Glutamatergic neuron (in vitro differentiated cells): ENCODE measurements at places on chromosomes 12 and 14.

DNA sequence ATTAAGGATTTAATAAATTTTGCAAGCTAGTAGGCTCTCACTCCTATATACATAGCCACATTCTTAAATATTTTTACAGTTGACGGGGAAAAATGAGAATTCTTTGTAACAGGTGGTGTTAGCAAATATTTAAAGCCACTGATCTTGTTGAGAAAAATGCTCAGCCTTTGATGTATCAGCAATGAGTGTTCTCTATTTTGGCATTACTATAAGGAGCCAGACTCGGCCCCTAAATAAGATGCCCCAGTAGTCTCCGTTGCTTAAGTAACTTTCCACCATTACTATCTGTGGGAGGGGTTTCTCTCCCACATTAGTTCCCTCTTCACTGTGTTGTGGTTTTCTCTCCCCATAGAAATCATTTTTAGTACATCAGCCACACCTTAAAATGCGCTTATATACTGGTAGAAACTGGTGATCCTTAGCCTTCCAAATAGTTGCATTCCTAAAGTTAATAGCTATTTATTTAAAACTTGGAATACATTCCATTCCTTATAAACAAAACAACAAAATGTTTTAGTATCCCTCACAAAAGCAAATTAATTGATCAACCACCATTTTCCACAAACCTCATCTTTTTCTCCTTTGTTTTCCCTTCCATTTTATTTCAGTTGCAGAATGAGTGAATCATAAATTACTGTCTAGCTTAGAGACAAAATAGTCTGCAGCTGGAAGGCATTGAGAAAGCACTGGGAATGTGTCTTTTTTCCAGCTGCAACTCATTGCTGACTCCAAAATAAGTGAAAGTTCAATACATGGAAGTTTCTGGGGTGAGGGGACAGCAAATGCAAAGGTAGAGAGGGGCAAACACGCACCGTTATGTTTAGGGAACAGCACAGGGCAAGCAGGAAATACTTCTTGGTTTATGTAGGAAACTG is 84.7 kb upstream of the FERMT2 start:
- DNase-seq = no peak
- no peak overlapping the region for H3K27ac ChIP-seq
- no peak overlapping the region for H3K4me3 ChIP-seq
- peaks cover 1% of the 10 kb centered on the region for H3K27me3 ChIP-seq
- peaks cover 6% of the 10 kb centered on the region for H3K36me3 ChIP-seq
- H3K4me1 ChIP-seq = peaks cover 1% of the 10 kb centered on the region

GRCh38 chr12:23945249-23945648 is 4.2 kb downstream of the SOX5 start:
- no peaks in the 10 kb centered on the region for H3K27me3 ChIP-seq

- DNase-seq = peak; percentile 73
- no peak overlapping the region for H3K4me3 ChIP-seq
- H3K27me3 ChIP-seq = peaks cover 2% of the 10 kb centered on the region
- no peaks in the 10 kb centered on the region for H3K4me1 ChIP-seq
- no peak overlapping the region for H3K27ac ChIP-seq
Measured at GRCh38 chr12:127381043-127381668, 885.8 kb upstream of the TMEM132C start.

DNA sequence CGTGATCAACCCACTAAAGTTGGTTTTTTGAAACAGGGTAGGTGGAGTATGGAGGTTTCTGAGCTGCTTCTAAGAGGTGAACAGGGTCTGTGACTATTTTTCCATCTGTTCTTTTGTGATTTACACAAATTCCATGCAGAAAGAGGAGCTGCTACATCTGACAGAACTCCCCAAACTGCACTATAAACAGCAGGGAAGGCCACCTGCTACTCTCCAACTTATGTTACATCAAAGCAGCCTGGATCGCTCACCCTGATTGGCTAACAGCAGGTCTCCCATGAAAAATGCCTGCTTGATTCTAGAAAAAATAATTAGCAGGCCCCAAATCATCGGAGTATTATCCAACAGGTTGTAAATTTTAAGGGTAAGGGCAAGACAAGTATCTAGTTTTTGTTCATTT is 282.9 kb upstream of the FLRT2 start:
- H3K4me1 ChIP-seq = peaks cover 47% of the 10 kb centered on the region
- H3K36me3 ChIP-seq = no peaks in the 10 kb centered on the region
- peak; percentile 42 for DNase-seq
- peaks cover 10% of the 10 kb centered on the region for H3K27me3 ChIP-seq
- H3K27ac ChIP-seq = peak overlapping the region; percentile 98

DNA sequence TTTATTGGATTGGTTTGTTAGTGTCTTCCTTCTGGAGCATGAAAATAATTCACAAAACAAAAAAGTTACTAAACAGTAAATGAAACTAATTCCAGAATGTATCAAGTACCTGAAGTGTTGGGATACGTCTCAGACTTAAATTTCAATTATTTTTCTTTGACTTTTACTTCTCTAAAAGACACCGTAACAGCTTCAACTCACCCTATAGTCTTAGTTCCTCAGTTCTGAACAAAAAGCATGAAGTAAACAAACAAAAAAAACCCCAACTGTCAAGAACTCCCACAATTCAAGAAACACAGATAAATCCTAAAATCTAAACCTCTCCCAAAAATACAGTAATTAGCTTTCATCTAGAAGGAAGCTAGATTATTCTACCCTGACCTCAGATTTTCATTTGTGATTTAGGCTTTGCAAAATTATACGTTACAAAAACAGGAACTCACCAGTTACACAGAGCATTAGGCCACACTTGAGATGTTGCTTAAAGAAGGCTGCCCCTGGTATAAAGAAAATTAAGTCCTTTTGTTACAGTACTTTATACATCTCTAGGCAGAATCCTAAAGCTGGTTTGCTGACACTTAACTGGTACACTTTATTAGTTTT is 10.2 kb downstream of the HEATR5A start:
- no peak overlapping the region for H3K4me3 ChIP-seq
- H3K27me3 ChIP-seq = no peaks in the 10 kb centered on the region
- H3K36me3 ChIP-seq = no peaks in the 10 kb centered on the region
- peaks cover 5% of the 10 kb centered on the region for H3K4me1 ChIP-seq

GRCh38 chr12:31221551-31221945 is 104.4 kb downstream of the SINHCAF start:
- H3K27ac ChIP-seq = no peak overlapping the region
- H3K4me1 ChIP-seq = peaks cover 4% of the 10 kb centered on the region
- DNase-seq = no peak
- H3K4me3 ChIP-seq = no peak overlapping the region
- peaks cover 5% of the 10 kb centered on the region for H3K36me3 ChIP-seq
- H3K27me3 ChIP-seq = peaks cover 21% of the 10 kb centered on the region

- no peak for DNase-seq
- H3K4me3 ChIP-seq = no peak overlapping the region
- no peaks in the 10 kb centered on the region for H3K4me1 ChIP-seq
- H3K27ac ChIP-seq = no peak overlapping the region
- no peaks in the 10 kb centered on the region for H3K36me3 ChIP-seq
- no peaks in the 10 kb centered on the region for H3K27me3 ChIP-seq
Measured at GRCh38 chr12:47377414-47378221, 297.9 kb upstream of the AMIGO2 start.

- peaks cover 5% of the 10 kb centered on the region for H3K36me3 ChIP-seq
- no peak overlapping the region for H3K4me3 ChIP-seq
- H3K4me1 ChIP-seq = peaks cover 9% of the 10 kb centered on the region
- H3K27ac ChIP-seq = no peak overlapping the region
Measured at GRCh38 chr14:95490138-95490509, 26.3 kb downstream of the SYNE3 start.

- H3K27me3 ChIP-seq = peaks cover 52% of the 10 kb centered on the region
- DNase-seq = peak; percentile 90
- H3K36me3 ChIP-seq = peaks cover 19% of the 10 kb centered on the region
- H3K4me1 ChIP-seq = peaks cover 27% of the 10 kb centered on the region
- H3K4me3 ChIP-seq = peak overlapping the region; percentile 84
- H3K27ac ChIP-seq = peak overlapping the region; percentile 44
Measured at GRCh38 chr12:57621497-57622292, 10.5 kb downstream of the ARHGEF25 start.

GRCh38 chr12:2057795-2058408 is 5.1 kb downstream of the CACNA1C start:
- DNase-seq = no peak
- peaks cover 11% of the 10 kb centered on the region for H3K4me1 ChIP-seq
- peaks cover 13% of the 10 kb centered on the region for H3K27me3 ChIP-seq

DNA sequence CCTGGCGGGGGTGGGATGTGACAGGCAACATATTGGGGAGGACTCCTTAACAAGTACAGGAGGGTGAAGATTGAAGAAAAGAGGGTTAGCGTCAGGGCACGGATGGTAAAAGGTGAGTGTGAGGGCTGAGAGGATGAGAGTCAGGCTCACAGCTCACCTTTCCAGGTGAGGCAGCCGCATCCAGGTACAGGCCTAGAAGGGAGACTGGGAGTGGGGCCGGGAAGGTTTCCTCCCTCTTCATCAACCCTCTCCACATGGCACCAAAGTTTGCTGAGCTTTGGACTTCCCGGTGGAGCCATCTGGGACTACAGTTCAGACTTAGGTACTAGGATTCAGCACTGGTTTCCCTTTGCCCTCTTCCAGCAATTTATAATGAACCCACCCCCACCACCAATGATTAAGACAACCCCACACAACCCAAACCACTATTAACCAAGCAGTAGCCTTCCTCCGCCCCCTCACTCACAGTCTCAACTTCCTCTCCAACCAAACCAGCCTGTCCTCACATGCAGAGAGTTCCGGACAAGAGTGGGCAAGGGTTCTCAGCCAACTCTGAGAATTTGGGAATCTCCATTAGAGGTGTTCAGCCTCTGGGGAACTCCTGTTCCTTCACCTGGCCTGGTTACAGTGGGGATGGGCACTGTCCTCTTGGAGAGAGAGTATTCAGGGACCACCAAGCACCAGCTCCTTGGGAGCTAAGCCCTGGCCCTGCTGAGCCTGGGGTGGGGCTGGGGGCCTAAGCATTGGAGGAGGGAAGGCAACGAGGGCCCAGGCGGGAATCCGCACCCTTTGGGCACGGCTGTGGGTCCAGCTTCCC is 2.4 kb upstream of the HOXC4 start:
- peaks cover 6% of the 10 kb centered on the region for H3K4me1 ChIP-seq
- no peak for DNase-seq
- no peak overlapping the region for H3K4me3 ChIP-seq
- H3K36me3 ChIP-seq = no peaks in the 10 kb centered on the region
- peaks cover 45% of the 10 kb centered on the region for H3K27me3 ChIP-seq
- no peak overlapping the region for H3K27ac ChIP-seq

GRCh38 chr14:68788275-68788995 is 4.4 kb downstream of the ZFP36L1 start:
- no peak overlapping the region for H3K4me3 ChIP-seq
- peaks cover 12% of the 10 kb centered on the region for H3K27me3 ChIP-seq
- H3K36me3 ChIP-seq = no peaks in the 10 kb centered on the region
- H3K27ac ChIP-seq = no peak overlapping the region
- DNase-seq = no peak

DNA sequence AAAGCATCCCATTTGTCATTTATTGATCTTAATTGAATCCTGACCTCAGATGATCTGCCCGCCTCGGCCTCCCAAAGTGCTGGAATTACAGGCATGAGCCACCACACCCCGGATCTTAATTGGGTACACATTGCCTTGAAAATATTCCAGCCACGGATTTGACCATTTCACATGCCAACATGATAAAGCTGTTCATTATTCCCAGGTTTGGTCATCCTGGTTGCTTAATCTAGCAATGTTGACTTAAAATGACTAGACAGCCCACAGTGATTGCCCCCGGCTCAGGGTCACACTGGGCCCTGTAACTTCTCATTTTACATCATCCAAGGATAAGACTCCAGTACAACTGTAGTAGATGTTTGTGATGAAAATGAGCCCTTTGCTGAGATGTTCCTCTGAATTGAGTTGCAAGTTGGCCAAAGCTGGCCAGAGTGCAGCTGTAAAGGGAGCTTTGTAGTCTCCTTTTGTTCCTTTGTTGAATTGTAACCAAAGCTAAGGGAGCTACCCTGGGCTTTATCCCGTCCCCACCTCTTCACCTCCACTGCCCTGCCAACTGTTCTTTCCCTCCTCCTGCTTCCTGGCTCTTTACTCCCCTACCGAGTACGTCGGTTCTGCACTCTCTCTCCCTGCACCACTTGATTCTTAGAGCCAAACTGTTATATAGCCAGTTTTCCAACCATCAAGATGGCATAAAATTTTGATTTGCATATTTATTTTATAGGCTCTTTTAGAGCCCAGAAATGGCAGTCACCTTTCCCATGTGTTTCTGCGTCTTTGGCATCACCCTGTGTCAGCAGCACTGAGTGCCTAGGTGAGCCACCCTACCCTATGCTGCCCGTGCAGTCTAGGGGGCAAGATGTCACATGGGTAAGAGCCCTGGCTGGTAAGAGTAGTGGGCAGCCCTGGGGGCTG is 141.3 kb upstream of the HIF1A start:
- H3K27me3 ChIP-seq = peaks cover 2% of the 10 kb centered on the region
- H3K27ac ChIP-seq = no peak overlapping the region
- H3K36me3 ChIP-seq = no peaks in the 10 kb centered on the region
- H3K4me1 ChIP-seq = no peaks in the 10 kb centered on the region

DNA sequence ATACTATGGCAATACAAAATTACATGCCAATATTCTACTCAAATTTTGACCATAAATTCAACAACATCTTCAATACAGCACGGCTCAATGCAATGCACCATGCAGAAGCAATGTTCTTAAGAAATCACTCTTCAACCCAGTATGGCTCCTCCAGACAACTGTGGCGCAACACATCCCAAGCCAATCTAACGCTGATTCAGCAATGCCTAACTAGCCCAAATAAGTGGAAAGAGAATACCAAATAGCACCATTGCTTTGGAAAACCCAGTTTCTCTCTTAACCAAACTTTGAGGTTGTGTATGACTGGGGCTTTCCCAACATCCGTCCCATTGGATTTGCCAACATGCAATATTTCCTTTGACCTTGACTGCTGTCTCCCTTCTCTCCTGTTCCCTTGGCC is 211.1 kb upstream of the TBX3 start:
- no peaks in the 10 kb centered on the region for H3K4me1 ChIP-seq
- H3K36me3 ChIP-seq = no peaks in the 10 kb centered on the region
- H3K27me3 ChIP-seq = peaks cover 3% of the 10 kb centered on the region
- no peak overlapping the region for H3K27ac ChIP-seq
- no peak overlapping the region for H3K4me3 ChIP-seq
- no peak for DNase-seq

DNA sequence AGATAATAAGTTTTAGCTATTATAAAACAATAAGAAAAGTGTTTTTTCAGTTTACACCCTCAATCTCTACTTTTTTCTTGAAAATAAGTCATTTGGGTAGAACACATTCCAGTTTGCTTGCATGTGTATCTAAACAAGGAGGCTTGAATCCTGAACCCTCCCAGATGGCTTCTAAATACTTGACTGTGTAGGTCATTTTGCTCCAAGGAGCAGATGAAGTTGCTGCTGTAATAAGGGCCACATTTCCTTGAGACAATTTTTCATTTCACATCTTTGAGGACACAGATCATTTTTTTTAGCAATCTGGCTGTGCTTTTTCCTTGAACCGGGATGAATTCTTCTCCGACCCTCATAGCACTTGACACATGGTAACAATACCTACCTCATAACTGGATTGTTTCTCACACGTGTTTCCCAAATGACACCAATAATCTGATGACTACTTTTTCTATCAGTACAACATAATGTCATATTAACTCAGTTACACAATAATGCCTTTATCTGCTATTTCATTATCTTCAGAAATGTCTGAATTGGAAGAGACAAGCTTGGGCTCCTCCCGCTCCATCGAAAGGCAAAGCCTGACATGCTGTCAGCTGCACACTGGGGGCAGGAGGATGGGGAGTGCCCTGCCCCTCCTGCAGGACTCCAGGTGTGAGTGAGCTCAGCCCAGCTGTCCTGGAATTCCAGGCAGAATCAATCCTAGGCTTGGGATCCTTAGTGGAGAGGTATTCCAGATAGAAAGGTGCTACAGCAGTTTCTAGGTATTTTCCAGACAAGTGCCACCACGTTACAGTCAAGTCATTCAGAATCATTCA is 30.9 kb downstream of the GPHB5 start:
- no peaks in the 10 kb centered on the region for H3K36me3 ChIP-seq
- no peaks in the 10 kb centered on the region for H3K27me3 ChIP-seq
- no peak for DNase-seq
- H3K27ac ChIP-seq = no peak overlapping the region
- no peaks in the 10 kb centered on the region for H3K4me1 ChIP-seq
